ENCODE measurements at places on chromosomes 2 and 18.

GRCh38 chr2:32246911-32247310 is 17.8 kb downstream of the NLRC4 start:
- no peak for DNase-seq

DNA sequence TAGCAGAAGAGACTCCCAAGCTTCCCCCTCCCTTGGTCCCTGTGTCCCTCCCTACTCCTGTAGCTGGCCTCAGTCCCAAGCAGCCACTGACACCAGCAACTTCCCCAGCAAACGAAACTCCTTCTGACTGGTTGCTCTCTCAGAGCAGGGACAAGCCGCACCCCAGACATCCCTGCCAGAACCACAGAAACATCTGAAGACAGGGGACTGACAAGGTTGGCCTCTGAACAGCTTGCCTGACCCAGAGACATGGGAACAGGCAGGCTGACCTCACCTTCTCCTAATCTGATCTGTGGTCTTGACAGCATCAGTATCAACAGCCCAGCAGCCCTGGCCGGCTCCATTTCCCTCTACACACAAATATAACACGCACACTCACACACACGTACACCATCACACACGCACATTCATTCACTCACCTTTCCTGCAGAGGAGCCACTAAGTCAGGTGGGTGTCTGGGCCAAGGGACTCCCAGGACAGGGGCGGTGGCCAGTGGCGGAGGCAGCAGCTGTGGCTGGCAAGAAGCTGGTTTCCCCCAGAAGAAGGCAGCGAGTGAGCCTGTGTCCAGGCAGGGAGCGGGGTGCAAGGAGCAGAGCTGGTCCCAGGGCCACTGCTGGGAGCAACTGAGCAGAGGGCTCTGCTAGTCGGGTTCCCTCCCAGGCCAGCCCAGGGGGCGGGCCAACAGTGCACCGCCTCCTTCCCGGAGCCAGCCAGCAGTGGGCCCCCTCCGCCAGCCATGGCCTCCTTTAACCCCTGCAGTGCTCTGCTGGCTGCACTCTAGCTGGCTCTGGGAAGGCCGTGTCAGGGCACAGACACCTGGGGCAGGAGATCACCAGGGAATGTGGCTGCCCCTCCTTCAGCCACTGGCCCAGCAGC is 59.1 kb downstream of the TNS1 start:
- DNase-seq, result no peak

DNA sequence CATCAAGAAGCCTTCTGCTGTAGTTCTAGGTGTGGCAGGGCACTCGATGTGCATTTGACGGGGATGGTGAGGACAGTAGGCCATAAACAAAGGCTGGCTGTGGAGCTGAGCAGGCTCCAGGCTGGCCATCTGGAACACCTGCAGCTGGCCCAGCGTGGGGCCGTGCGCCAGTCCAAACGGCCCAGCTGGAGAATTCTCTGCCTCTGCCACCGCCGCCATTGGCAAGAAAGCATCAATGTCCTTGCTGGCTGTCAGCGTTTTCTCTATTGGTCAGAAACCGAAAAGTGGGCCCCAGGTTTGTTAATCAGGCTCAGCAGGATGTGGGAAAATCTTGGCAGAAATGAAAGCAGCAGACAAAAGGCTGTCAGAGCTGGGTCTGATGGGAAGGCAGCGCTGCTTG is 24.0 kb upstream of the CTIF start:
- no peak for DNase-seq

DNA sequence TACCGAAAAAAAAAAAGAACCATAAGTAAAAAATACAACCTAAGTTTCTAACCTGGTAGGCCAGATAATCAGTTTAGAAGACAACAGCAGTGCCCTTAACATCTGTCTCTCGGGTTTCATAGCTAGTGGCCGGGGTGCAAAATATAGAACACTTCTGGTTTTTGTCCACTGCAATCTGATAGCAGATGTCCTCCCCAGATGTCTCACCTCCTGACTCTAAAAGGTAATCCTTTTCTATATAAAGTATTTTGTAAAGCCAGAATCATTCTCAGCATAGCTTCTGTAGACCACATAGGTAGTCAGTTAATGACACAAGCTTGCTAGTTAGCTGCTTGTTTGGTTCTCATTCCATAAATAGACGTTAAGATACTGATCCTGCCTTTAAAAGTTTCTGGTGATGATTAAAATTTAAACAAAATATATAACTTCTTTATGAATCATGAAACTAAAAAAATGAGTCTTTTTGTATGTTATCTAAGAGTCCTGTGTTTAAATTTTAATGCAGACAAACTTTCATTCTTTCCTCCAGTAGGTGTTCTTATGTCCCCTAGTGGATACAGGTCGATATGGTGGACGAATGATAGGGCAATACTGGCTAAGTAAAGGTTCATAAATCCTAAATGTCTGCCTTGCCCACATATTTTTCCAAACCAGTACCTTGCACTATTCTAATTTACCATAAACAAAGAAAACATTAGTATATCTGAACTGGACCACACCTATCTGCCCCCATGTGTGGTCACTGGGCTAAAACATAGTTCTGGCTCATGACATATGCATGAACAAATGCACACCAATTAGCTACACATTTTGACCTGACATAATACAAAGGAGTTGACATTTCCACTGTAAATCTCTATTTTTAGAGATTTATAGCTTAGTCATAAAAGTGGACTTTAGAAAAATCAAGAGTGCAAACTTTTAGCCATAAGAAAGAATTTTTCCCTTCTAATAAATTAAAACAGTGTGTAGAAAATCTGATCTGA is 171.0 kb downstream of the SRBD1 start:
- DNase-seq, result no peak

Measured in memory B cell (primary cell).